ENCODE measurements at places on chromosomes 6 and 20.

GRCh38 chr6:4914420-4915159 lies 89.2 kb downstream of the RPP40 start:
- DNase-seq = no peak

DNA sequence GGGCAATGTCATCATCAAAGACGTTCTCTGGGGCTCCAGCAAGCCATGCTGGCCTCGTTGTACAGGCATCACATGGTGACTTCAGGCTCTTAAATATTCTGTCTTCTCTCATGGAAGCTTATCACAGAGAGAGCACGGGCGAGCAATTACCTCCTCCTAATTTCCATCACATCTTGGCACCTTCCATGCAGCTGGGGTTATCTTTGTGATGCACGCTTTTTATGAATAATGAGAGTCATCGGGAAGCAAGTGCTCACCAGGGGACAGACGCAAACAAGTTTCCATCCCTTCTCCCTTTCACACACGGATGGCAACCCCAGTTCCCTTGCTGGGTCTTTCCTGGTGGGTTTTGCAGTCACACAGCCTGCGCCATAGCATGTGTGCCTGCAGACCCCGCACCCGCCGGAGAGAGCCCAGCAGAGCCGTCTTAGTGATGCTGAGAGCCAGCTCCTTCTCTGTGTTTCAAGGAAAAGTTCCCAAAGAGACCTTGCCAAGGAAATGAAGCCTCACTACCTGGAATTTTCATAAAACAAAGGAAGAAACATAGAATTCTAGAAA lies 116.3 kb upstream of the AFDN start:
- DNase-seq = no peak

GRCh38 chr6:144265390-144265789 lies 19.7 kb upstream of the UTRN start:
- no peak for DNase-seq

- no peak for DNase-seq
Observed at GRCh38 chr6:100228834-100229441, 234.9 kb upstream of the MCHR2 start.

DNA sequence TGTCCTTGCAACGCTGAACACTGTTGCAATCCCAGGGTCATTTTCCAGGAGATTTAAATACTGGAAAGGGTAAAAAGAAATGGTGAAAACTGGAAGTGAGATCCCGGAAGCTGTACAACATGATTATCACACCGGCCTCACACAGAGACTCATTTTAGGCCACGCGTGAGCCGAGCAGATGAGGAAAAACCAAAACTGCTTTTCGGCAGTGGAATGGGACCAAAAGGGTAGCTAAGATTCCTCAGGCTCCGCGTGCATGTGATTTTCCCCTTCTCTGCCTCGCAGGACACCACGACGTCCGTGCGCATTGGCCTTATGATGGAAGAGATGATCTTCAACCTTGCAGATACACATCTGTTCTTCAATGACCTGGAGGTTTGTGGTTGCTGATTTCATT lies 213.7 kb downstream of the ZMYND8 start:
- DNase-seq = no peak

DNA sequence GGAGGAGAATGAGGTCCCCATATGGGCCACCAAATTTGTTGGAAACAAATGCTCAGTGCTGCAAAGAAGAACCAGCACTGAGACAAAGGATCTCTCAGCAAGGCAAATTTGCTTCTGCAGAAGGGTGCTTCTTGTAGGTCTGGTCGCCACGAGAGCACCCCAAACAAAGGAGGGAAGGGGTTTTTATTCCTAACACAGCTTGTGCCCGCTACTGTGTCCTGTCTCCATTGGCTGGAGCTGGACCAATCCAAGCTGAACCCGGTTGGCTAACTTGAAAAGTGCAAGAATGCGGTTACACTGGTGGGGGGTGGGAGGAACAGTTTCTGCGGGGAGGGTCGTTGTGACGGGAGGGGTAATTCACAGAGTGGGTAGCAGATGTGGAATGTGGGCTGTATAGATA lies 54.1 kb upstream of the TULP1 start:
- DNase-seq = no peak

DNA sequence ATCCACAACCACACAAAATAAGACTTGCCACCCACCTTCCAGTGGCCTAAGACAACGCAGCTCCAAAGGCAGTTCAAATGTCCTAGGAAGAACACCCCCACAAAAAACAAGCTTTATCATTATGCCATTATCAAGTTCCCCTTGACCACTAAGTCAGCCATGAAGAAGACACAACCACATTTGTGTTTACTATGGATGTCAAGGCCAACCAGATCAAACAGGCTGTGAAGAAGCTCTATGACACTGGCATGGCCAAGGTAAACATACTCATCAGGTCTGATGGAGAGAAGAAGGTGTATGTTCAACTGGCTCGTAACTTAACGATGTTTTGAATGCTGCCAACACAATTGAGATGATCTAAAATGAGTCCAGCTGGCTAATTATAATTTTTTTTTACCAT lies 26.1 kb downstream of the SEC63 start:
- DNase-seq = no peak

GRCh38 chr6:29676981-29677601 lies 3.9 kb downstream of the ZFP57 start:
- DNase-seq = no peak

DNA sequence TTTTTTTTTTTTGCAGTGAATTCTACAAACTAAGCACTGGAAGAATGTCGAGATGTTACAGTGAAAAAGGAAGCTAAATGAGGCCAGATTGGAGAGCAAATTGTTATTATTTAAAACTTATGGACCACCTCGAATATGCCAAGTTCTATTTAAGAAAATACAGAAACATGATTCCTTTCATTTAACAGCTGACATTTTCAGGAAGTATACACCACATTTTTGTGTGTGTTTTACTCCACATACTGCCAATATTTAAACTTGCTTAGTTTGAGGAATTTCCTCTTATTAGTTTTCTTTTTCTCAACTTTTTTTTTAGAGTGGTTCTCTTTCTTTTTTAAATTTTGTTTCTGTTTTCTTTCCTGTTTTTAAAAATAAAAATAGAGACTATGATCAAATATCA lies 37.0 kb upstream of the GCLC start:
- no peak for DNase-seq

- peak; percentile 69 for DNase-seq
Observed at GRCh38 chr6:30744054-30744805, at the start of gene IER3. TSS of gene IER3 (minus strand) at chr6:30744547. CDS start at chr6:30744518, 29 bp downstream.

- no peak for DNase-seq
Observed at GRCh38 chr6:1014431-1014807, 297.5 kb upstream of the FOXQ1 start.

GRCh38 chr6:97462938-97463598 lies 180.1 kb upstream of the MMS22L start:
- DNase-seq = no peak
